ENCODE measurements at places on chromosomes 6 and 20. TPM values are rescaled to one million over a fixed set of nuclear protein-coding genes. Genes with fewer than 3 reads are reported as not detected.
A peak's percentile ranks its signal among the peaks of the same experiment; 100 is the strongest.

DNA sequence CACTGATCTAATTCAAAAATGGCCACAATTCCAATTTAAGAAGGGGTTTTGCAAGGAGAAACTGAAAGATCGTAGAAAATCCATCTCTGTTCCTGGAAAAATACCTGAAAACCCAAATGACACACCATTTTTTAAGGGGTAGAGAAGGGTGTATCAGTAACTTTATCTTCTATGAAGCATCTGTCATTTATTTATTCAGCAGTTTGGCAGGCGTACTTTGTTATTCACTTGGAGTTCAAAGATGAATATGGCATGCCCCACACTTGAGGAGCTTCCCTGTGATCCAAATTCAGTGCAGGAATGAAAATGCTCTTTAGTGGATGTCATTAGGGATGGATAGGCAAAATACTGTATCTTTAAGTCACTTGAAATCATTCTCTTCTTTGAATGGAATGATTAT lies 7.2 kb downstream of the HINT3 start:
- no peak for DNase-seq

EMILIN3 gene
- total RNA-seq: 0.11 TPM

- no peak for DNase-seq
Measured at GRCh38 chr6:45923831-45924391, 91.7 kb downstream of the CLIC5 start.

DNA sequence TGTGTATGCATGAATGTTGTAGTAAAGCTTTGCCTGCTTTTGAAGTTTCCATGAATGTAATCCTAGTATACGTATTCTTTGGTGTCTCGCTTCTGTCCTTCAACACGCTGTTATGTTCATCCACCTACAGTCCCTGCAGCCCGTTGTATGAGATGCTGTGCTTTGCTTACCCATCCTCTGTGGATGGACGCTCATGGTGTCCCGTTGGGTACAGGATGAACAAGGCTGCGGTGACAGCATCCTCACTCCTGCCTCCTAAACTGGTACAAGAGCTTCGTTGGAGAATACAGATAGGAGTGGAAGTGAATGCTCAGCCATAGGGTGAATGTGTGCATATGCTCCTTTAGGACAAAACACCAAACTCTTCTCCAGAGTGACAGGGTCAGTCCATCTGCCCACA lies 366.2 kb downstream of the ZFAND3 start:
- DNase-seq: no peak

GRCh38 chr20:55514531-55514930 lies 490.8 kb downstream of the CBLN4 start:
- no peak for DNase-seq

MOG gene
- total RNA-seq: not detected

DNA sequence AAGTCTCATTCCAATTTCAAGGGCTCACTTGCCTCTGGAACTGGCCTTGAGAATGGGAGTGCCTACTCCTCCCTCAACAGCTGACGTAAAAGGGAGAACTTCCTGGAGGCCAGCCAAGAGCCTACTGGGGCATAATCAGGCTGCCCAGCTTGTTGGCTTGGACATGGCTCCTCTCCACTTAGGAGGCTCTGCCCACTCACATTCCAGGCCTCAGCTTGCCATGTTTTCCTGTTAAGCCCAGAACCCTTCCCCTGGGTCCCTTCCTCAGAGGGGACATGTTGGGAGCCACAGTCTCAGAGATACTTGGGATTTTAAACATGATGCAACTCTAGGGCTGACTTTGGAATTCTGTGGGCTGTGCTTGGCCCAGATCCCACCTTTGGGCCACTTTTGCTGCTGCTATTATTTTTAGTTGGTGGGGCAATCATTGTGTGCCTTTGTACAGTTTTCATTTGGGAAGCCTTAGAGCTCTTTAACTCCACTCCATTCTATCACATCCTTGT lies 31.5 kb upstream of the ADTRP start:
- no peak for DNase-seq

GRCh38 chr20:24866008-24866407 lies 83.1 kb upstream of the CST7 start:
- DNase-seq: no peak

DNA sequence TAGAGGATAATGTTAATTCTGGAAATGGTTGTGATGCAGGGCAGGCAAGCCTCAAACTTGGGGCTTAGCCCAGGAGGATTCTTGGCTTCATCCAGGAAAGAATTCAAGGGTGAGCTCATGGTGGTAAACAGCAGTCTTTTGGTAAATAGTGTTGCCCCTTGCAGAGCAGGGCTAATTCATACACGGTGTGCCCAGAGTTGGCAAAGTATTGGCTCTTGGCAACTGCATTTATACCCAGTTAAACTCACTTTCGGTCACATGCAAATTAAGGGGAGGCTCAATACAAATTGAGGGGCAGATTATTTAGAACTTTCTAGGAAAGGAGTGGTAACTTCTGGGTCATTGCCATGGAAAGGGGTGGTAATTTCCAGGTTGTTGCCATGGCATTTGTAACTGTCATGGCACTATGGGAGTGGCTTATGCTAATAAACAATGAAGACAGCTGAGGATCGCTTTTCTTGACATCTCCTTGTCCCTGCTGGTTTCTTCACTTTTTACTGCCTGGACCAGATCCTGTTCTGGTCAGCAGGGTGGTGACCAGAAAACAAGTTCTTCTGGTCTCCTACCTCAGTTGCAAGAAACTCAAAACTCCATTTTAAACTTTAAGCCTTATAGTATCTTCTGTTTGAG lies 3.9 kb upstream of the OTOR start:
- no peak for DNase-seq

HLA-DOA gene
- total RNA-seq: 5.9 TPM

GRCh38 chr20:11366660-11367059 lies 551.0 kb upstream of the BTBD3 start:
- DNase-seq: no peak

DNA sequence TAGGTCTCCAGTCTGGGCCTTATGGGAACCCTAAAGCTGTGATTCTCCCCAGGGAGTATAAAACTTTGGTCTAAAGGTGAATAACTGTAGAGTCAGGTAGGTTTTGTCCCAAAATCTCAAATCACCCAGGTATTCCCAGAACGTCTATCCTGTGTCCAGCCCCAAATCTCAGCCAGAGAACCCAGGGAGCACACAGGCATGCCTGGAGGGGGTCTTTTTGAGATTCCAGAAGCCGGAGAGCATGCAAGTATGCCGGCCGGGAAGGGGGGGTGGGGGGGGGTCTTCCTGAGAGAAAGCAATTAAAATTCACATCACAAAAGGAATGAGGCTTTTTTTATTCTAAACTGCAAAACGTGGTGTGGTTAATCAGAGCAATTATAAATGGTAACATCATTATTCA lies 210.0 kb downstream of the PTPRT start:
- no peak for DNase-seq

- no peak for DNase-seq
Measured at GRCh38 chr20:5393218-5393870, 76.6 kb upstream of the PROKR2 start.

OXT gene
- 1.6 TPM for total RNA-seq

DNA sequence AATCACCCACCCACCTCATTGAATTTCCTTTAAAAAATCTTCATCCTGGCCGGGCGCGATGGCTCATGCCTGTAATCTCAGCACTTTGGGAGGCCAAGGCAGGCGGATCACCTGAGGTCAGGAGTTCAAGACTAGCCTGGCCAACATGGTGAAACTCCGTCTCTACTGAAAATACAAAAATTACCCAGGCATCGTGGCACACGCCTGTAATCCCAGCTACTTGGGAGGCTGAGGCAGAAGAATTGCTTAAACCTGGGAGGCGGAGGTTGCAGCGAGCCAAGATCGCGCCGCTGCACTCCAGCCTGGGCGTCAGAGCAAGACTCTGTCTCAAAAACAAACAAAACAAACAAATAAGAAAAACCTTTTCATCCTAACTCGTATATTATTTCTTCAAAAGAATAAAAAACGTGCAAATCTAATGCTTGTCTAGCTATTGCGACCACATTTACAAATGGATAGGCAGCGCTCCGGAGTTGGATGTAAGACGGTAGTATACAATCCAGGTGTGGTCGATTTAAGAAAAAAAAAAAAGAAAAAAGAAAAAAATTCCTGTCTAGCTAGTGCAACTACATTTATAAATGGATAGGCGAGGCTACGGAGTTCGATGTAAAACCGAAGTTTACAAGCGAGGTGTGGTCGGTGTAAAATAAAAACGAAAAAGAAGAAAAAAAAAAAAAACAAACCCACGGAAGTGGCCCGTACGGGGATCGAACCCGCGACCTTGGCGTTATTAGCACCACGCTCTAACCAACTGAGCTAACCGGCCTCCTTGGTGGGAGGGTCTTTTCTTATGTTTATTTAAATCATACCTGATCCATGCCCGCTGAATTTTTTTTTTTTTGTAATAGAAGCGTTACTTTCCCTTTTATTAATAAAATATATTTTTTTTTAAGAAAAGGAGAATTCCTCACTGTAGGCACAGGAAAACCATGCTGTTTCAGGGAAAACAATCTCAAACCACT lies 70.7 kb upstream of the PRSS16 start:
- DNase-seq: peak; percentile 61

DNA sequence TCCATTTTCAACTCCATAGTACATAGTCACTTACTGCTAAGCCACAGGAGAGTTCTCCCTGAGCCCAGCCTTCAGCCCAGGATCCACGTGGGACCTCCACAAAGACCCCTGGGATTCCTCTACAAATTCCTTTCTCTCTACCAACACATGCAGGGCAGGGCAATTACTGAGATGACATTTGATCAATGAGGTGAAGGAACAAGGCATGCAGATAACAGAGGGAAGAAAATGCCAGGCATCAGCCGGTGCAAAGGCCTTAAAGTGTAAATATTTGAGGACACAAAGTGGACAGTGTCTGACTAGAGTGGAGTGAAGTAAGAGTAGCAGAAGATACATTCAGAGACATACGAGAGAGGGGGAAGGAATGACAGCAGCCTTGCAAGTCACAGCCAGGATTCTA lies 70.2 kb downstream of the HS3ST5 start:
- no peak for DNase-seq

DNA sequence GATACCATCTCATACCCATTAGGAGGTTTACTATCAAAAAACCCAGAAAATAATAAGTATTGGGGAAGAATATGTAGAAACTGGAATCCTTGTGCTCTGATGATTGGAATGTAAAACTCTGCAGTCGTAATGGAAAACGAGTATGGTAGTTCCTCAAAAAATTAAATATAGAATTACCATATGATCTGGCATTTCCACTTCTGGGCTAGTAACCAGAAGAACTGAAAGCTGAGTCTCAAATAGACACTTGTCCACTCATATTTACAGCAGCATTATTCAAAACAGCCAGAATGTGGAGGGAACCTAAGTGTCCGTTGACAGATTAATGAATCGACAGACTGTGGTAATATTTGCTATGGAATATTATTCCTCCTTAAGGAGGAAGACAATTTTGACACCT lies 44.3 kb downstream of the FOXC1 start:
- no peak for DNase-seq

- DNase-seq: no peak
Measured at GRCh38 chr6:52022675-52023074, 64.7 kb downstream of the PKHD1 start.

ZSCAN12 gene
- total RNA-seq: 2.3 TPM

DNA sequence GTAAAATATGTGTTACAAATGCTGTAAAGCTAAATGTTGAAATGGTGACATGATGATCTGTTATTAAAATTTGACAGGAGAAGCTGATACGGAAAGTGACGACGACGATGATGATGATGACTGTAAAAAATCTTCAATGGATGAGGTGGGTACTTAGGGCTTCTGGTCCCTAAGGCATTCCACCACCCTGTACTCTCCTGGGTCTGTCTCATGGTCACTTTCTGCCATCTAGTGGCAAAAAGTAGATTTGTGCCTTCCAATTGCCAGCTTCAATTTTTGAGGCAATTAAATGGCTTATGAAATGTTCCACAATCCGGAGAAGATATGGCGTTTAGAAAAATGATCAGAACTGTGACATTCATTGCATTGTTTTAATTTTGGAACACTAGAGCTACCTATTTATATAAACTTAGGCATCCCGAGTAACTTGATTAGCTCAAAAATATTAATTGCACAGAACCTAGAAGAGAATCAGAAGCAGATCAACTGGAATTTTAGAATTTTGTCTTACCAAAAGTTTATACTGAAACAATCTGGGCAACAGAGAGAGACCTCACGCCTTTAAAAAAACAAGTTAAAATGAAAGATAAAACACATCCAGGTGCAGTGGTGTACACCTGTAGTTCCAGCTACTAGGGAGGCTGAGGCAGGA lies 346.5 kb upstream of the PLCB4 start:
- no peak for DNase-seq

GRCh38 chr6:159801935-159802334 lies 1.9 kb downstream of the PNLDC1 start:
- DNase-seq: no peak

XKR7 gene
- total RNA-seq: not detected

GRCh38 chr6:136084403-136084802 lies 165.7 kb downstream of the MTFR2 start:
- DNase-seq: no peak

DNA sequence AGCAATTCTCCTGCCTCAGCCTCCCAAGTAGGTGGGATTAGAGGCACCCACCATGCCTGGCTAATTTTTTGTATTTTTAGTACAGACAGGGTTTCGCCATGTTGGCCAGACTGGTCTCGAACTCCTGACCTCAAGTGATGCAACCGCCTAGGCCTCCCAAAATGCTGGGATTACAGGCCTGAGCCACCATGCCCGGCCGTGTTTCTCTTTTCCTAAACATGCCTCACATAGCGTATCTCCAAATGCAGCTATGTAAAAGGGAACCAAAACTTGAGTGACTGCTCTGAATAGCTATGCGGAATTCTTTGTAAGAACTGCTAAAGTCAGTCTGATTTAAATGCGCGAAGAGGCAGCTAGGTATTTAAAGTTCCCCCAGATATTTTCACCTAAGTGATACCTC lies 20.5 kb downstream of the BPIFA2 start:
- DNase-seq: no peak

DNA sequence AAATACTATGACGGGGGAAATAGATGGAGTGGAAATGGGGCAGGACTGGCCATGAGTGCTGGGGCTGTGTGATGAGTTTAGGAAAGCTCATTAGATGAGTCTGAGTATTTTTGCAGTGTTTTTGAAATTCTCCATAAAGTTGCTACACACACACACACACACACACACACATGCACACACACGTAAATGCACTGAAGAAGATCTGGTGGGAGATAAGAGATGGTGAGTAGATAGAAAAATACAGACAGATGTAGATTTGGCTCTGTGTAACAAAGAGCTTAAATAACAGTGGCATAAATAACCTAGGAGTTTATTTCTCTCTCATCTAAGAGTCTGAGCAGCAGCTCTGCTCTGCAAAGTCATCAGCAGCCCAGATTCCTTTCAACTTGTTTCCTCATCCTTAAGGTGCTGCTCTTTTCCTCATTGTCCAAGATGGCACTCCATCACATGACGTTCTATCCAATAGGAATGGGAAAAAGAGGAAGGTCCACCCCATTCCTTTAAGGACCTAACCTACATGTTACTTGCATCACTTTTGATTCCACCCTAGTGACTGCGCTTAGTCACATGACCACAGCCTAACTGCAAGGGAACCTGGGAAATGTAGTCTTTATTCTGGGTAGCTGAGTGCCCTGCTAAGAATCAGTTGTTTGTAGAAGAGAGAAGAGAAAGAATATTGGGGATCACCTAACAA lies 76.4 kb downstream of the EYA2 start:
- no peak for DNase-seq

Measured in CD4-positive, alpha-beta T cell (primary cell).